ENCODE measurements at places on chromosomes 11 and 22.

- no peak for DNase-seq
Observed at GRCh38 chr11:106608677-106609076, 409.6 kb downstream of the GUCY1A2 start.

DNA sequence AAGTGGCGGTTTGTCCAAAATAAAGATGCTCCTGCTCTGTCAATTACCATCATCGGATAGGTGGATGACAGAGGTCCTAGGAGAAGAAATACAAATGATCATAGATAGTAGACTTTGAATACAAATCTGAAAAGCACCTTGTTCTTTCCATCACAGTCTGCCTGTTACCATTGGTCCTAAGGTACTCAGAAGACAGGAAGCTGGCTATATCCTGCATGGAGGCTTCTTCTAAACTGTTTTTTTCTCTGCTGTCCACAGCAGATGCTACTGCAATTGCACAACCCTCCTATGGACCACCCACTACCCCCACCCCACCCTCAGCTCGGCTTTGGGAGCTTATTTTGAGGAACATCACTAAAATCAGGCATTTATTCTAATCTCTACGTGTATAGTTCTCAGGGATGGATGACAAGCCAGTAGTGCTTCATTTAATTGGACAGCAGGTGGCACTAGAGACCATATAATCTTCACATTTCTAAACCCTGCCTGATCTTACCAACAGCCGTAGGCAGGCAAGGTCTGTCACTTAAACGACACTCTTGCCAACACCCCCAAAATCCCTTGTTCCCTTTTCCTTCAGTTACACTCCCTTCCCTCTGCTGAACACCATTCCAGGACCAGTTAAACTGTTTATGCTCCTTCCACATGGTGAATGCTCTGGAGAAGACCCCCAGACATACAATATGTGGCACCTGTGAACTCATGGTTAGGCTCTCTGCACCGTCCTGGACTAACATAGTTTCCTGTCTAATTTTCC, 6.6 kb upstream of the PTS start:
- DNase-seq: peak; percentile 70

DNA sequence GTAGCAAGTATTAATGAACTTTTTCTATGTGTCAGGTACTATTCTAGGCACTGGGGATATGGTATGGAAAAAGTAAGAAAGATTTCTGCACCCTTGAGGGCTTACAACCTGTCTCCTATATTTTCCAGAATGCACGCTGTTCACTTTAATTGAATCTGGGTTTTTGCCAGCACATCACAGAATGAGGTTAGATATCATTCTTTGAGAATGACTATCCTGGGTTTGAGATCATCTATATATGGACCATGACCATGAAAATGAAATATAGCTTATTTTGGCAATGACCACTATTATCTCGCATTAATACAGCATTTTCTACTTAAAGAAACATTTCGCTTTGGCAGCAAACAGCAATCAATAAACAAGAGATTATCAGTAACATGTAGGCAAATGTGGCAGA, 46.9 kb downstream of the C11orf71 start:
- no peak for DNase-seq

- no peak for DNase-seq
Observed at GRCh38 chr22:27992294-27993165, 73.5 kb upstream of the PITPNB start.

DNA sequence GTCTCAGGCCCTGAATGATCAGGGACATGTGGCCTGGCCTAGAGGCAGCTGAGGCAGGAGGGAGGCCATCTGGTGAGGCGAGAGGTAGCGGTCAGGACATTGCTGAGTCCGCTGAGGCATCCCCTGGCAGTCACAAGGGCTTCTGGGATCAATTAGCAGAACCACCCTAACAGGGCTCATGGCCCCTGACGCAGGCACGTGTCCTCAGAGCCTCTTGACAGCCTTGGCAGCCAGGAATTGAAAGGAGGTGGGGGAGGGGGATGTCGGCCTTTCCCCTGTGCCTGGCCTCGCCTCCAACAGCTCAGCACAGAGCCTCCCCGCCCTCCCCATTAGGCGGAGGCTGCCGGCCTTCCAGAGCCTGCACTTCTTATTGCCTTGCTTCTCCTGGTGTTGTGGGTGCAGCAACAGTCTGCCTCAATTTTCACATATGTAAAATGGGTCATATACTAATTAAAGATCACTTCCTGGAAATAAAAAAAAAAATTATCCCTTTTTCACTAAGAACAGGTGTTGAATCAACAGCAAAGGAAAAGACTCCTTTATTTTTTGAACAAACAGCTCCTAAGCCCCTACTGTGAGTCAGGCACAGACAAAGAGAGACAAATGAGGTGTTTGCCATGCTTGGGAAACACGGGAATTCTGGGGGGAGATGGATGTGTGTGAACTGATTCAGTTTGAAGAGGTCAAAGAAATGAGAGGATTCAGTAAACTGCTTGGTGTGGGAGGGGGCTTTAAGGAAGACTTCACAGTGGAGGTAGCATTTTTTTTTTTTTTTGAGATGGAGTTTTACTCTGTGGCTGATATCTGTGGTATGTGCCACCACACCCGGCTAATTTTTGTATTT, 55.3 kb downstream of the NFAM1 start:
- peak; percentile 83 for DNase-seq

- no peak for DNase-seq
Observed at GRCh38 chr22:19483481-19484244, 3.9 kb downstream of the CDC45 start.

DNA sequence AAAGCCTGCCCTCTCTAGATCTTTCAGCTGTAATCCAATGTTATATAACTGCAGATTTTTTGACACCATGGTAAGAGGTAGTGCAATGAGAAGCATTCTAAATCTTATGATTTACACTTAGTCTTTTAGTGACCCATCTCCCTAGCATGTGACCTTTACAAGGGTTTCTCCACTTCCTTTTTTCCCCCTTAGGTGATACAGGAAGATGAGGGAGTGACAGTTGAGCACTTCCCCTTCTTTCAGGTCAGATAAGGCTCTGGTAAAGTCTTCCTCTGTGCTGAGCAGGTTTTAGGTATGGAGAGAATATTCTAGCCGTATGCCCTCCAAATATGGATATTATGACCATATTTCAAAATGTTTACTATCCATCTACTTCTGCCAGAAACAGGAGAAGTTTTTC, 753.6 kb downstream of the JRKL start:
- no peak for DNase-seq

- peak; percentile 9 for DNase-seq
Observed at GRCh38 chr11:17535488-17535887, 8.7 kb downstream of the USH1C start.

DNA sequence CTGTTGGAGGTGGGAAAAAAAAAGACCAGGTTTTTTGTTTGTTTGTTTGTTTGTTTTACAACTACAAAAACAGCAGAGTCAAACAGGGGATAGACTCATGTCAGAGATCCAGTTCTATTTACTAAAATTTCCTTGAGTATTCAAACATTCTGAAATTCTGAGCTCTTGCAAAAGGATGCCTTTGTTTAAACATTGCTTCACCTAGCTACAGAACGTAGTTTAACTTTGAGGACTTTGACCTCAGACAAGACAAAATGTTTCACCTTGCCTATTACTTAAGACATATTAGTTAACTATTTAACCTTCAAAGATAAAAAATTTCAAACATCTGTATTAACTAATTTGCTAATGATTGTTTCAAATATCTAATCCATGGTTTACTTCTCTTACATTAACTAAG, 36.1 kb upstream of the GLYATL2 start:
- no peak for DNase-seq

GRCh38 chr11:90391756-90392155, 168.9 kb upstream of the CHORDC1 start:
- no peak for DNase-seq

DNA sequence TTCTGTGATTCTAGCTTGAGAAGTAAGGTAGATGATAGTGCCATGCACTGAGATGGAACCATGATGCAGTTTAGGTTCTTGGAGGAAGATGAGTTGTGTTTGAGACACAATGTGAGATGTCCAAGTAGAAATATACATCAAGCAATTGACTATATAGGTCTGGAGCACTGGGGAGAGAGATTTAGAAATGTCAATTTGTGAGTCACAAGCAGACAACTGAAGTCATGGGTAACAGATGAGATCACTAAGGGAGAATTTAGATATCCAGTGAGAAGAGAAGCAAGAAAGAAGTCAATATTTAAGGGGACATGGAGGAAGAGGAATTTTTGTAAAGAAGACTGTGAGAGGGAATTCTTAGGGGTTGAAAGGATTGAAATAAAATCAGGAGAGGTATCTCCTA, 65.1 kb upstream of the RRAS2 start:
- no peak for DNase-seq

GRCh38 chr11:69000831-69001242, 12.2 kb downstream of the MRGPRF start:
- peak; percentile 36 for DNase-seq

DNA sequence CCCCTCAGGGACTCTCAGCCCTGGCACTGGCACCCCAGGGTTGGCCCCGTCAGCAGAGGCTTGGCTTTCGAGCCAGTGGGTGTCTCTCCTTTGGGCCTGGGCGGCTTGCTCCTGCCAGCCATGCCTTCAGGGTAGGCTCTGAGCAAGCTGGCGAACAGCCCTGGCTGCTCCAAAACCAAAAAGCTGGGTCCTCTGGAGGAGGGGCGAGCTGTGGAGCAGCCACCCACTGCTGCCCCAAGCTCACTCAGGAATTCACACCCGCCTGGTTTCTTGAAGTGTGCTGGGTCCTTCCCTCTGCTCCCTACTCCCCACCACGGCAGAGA, 6.2 kb downstream of the YDJC start:
- no peak for DNase-seq

- DNase-seq: no peak
Observed at GRCh38 chr11:24271798-24272197, 225.1 kb upstream of the LUZP2 start.

DNA sequence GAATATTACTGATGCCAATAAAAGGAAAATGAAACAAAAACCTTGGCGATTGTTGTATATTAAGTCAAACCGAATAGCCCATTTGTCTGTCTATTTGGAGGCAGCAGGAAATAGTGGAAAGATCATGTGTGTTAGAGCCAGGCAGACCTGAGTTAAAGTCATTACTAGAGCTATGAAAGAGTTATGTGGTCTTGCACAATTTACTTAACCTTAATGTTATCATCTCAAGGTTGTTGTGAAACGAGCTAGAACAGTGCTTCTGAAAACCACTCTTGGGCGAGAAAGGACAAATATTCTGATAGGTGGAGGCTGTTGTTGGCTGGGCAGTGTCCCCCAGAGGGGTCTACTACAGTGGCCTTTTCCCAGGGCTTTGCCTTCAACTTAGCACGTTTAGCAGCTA, 60.0 kb upstream of the NUP160 start:
- no peak for DNase-seq

GRCh38 chr22:48104766-48105165, 1342.3 kb downstream of the TBC1D22A start:
- no peak for DNase-seq

- no peak for DNase-seq
Observed at GRCh38 chr11:107387666-107388065, 70.0 kb downstream of the CWF19L2 start.

GRCh38 chr22:49368976-49369725, 458.5 kb downstream of the BRD1 start:
- peak; percentile 84 for DNase-seq

DNA sequence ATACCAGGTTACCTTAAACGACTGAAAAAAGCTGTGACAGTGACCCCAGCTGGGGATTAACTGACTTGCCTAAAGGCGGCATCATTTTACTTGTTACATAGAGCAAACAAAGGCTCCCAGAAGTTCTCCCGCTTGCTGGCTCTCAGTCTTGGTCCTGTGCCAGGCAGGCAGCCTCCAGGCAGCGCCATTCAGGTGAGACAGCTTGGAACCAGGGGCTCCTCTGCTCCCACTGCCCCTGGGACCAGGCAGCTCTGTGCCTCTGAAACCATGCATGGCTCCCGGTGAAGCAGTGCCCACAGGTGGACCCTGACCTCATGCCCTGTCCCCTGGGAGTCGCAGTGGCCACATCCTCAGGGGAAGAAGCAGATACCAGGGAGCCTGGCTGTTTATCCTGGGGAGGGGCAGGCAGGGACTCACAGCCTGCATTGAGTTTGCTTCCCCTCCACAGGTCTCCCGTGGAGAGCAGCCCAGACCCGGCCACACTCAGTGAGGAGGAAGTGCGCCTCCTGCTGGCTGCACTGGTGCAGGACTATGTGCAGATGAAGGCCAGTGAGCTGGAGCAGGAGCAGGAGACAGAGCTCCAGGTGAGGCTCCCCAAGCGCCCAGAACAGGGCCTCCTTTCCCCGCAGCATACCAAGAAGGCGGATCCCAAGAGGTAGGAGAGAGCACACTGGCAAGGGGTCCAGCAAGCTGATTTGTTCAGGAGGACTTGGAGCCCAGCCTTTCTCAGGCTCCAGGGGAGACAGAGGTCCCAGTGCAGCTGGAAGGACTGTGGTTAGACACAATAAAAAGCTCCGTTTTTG, 15.6 kb upstream of the CYP2R1 start:
- peak; percentile 96 for DNase-seq

DNA sequence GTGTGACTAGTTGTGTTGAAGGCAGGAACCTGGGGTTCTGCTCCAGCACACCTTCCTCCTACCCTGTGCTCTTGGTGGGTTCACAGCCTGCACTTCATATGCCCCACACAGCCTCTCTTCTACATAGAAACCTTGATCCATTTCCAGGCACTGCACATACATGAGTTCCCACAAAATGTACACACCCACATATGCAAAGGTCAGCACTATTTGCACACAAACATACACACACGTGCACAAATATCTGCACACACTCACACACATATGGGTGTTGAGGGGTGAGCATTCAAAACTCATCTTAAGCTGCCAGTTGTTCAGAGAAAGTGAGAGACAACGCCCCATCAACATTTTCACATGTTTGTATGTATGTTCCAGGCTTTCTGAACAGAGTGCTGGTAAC, 201.0 kb downstream of the BARX2 start:
- DNase-seq: no peak

DNA sequence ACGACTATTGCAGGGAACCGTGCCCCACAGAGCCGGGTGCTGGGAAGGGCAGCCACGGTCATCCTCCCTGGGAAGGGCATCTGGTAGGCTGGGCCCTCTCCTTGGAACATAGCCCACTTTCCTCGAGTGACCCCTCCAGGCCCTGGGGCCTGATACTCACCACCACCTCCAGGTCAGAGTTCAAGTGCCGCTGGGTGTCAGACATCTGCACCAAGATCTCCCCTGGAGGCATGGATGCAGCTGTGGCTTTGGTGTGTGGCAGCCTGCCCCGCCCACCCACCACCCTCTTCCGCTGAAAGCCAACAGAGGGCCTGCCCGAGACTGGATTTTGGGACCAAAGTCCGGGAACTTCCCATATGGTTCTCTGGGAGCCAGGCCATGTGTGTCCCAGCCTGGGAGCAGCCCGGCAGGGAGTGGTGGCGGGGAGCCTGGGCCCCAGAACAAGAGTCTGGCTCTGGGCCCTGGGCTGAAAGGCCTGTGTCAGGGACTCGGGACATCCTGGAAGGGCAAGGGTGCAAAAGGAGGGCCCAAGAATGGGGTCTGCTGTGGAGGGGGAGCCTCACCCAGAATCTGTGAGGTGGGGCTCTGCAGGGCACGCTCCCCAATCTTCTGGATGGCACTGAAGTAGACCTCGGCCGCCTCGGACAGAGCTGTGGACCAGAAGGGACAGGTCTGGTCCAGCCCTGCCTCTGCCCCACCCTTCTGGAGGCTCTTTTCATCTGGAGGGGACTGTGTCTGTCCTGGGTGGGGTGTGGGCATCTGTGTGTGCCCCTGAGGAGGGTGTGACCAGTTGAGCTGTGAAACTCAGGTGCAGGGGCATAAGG, 2.6 kb downstream of the BAIAP2L2 start:
- DNase-seq: no peak
